Stimulated activated CD4-positive, alpha-beta T cell treated with anti-CD3 and anti-CD28 coated beads, Interleukin-4, amount 100 ng/mL, for 24 hours (primary cell): ENCODE measurements at places on chromosomes 3 and 15.

DNA sequence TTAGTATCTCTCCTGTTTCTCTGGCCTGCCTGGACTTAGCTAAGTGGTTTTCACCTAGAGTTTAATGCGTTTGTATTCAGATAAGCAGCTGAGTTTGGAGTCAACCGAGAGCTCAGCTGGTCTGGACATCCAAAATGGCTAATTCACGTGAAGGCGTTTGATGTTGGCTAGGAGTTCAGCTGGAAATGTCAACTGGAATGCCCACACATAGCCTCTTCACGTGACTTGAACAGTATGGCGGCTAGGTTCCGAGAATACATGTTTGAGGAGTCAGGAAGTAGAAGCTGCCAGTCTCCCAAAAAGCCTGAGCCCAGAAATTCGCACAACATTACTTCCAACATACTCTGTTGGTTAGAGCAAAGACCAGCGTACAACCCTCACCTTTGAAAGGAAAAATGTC, 2.2 kb downstream of the USP8 start:
- no peak for DNase-seq

DNA sequence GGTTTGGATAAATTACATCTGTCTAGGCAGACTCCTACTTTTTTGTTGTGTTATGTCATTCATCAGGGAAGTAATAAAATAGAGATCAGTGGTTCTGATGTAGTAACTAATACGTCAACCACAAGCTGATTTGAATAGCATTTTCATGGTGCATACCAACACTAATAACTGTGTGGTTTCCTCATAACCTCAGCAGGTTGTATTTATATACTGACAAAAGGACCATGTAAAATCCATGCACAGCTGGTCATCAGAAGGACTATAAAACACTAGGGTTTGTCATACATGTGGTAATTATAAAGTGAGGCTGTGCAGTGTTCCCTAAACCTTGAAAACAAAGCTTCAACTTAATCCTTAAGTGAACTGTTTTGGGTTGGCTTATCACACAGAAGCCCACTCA, 216.8 kb upstream of the RBMS3 start:
- no peak for DNase-seq

GRCh38 chr15:37375519-37375918, 275.2 kb upstream of the MEIS2 start:
- DNase-seq = no peak

GRCh38 chr3:171168086-171168485, 141.6 kb upstream of the SLC2A2 start:
- no peak for DNase-seq

DNA sequence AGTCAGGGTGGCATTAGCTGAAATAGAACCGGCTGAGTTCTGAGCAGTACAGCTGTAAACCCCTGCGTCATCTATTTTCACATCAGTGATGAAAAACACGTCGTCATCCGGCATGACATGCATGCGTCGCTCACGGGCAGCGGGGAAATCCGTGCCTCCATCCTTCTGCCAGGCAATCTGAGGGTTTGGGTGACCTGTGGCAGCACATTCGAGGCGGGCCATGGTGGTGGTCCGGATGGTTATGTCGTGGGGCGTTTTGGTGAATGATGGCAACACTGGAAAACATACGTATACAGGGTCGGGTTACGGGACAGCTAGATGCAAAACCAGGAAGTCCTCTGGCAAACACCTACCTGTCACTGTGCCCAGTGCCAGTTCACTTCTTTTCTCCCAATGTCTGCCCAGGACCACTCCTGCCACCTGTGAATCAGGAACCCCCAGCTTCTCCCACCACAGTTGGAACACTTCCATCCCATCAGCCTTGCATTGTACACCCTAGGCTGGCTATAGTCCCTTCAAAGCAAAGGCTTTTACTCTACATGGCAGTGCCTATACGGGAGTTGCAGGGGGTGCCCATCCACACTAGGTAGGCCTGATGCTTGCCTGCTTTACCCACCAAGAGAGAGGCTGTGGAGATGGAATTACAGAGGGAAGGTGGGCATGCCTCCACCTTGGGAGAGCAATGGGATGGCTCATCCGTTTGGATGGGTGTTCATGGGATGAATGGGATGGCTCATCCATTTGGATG, 116.7 kb downstream of the LRIG1 start:
- DNase-seq = no peak

DNA sequence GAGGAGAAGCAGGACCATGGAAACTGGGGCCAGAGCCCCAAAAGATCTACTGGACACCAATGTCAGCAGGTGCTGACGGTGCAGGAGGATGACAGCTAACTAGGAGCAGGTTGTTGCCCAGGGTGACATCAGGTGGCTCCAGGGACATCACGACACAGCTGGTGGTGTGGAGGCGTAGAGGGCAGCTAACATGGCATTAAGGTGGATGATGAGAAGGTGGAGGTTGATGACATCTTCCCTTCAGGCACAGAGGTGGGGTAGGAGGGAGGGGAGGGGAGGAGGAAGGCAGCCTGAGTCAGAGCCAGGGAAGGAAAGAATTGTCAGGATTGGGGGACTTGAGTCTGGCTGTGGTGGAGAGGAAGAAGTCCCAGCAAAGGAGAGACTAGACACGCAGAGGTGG, 1.5 kb upstream of the EPHB1 start:
- DNase-seq = no peak
